DMS79 treated with DMSO at 0.1 percent for 48 hours (cell line): ENCODE measurements at places on chromosomes 4 and X.

- DNase-seq = no peak
Observed at GRCh38 chr4:5036239-5036638, 15.0 kb upstream of the STK32B start.

- DNase-seq = no peak
Observed at GRCh38 chr4:162891788-162892707, 274.6 kb downstream of the NAF1 start.

- no peak for DNase-seq
Observed at GRCh38 chr4:155950461-155950860, 3.2 kb downstream of the CTSO start.

GRCh38 chr4:176273736-176274135 is 4.7 kb upstream of the ASB5 start:
- DNase-seq = no peak

DNA sequence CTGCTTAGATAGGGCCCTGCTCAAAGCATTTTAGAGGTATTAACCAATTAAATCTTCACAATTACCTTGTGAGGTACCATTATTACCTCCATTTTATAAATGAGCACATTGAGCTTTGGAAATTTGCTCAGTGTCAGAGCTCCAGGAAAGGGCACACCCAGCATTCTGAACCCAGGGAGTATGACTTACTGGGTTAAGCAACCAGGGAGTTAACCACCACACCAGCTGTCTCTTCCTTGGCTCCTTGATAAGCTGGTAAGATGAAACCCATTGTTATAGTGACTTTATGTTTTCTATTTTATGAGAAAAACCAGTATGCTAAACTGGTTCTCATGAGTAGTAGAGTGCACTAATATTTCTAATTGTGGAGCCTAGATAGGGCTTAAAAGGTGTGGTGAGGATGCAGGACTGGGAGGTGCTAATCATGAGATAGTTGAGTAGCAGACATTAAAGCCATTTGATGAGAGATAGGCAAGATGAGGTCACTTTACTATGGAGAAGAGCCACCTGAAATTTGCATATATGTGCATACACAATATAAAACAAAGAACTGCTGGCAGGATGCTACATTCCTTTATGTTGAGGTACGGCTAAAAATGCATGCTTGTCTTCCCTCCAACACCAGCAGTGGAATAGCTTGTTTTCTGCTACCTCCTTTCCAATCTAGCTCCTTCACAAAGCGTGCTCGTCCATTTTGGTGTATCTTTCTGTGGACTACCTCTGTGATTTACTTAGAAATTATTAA is 556.1 kb downstream of the SPRY1 start:
- no peak for DNase-seq

DNA sequence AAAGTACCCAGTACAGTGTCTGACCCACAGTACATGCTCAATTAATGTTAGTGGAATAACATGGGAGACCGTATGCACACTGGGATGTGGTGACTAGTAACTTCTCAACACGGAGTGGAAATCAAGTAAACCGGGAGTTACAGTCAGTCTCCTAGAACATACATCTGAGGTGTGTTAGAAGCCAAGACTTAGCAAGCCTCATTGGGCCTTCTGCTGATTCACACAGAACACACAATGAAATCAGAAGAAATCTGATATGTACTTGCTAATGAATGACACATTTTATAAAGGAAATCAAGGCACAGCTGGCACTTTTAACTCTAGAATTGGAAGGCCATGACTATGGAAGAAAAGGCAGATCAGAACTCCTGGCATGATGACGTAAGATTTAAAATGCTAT is 13.0 kb downstream of the TRAPPC2 start:
- peak; percentile 66 for DNase-seq

DNA sequence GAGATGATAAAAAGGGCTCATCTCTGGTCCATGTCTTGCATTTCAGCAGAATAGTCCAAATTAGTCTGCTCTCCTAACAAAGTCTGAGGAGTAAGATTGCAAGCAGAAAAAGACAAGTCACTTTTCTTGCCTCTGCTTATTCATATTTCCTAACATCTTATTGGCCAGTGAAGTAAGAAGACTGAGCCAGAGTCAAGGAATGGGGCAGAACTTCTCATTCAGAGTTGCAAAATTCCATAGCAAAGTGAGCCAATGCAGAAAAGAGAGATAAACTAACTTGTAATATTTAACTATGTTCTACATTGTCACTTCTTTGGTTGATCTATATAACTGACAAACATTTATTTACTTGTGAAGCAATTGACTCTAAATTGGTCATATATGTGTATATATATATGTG is 2304.0 kb downstream of the ARAP2 start:
- no peak for DNase-seq

DNA sequence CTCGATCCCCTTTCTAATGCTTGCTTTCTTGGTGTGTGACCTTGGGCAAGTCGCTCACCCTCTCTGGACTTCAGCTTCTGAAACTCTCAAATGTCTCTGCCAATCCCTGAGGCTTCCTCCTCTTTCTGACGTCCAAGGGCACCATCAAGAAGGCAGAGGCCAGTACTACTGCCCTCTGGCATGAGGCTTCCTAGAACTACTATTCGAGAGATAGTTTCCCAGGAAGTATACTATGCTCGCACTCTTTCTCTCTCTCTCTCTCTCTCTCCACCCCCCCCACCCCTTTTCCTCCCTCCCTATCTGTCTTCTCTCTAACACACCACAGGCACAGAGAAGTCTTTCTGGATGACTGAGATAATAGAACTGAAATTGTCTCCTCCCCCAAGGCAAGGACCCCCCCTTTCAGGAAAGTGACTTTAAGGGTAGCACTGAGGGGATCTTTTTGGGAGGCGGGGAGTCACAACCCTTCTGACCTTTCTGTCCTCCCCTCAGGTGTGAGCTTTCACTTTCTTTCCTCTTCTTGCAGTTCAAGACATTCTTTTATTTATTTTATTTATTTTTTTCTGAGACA is 20.0 kb upstream of the BCOR start:
- DNase-seq = no peak

DNA sequence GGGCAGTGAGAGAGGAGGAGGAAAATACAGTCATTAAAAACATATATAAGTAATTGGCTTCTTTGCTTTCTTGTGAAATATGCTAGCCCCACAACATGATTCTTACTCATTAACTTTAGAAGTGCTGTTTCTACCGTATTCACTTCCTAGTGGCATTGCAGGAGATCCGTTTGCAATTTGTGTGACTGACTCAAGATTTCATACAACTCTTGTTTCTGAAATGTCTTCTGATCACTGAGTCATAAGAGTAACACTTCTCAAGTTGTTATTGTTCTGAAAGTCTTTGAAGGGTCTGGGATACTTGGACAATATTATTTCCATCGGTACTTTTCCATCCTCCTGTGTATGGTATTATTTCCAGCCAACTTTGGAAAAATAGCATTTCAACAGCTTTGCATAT is 310.8 kb downstream of the PACRGL start:
- no peak for DNase-seq

- DNase-seq = no peak
Observed at GRCh38 chr4:8409264-8410065, 31.1 kb downstream of the ACOX3 start.

DNA sequence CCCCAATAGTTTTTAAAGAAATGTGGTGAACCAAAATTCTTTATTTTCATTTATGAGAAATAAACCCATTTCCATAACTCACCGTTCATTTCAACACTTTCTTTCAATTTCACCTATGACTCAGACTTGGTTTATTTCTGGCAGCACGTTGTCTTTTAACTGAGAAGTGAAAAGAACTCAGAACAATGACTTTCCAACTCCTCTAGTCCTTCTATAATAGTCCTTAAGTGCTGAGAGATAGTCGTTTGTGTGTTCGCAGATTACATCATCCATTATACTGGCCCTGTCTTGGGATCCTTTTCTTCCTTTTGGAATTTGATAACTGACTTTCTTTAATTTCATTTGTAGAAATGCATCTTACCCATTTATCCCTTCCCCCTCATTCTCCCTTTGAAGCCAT is 113.6 kb downstream of the GLUD2 start:
- DNase-seq = no peak

GRCh38 chr4:28621591-28621990 is 1761.0 kb downstream of the STIM2 start:
- DNase-seq = no peak

GRCh38 chr4:154622598-154622997 is 10.1 kb upstream of the FGG start:
- no peak for DNase-seq

DNA sequence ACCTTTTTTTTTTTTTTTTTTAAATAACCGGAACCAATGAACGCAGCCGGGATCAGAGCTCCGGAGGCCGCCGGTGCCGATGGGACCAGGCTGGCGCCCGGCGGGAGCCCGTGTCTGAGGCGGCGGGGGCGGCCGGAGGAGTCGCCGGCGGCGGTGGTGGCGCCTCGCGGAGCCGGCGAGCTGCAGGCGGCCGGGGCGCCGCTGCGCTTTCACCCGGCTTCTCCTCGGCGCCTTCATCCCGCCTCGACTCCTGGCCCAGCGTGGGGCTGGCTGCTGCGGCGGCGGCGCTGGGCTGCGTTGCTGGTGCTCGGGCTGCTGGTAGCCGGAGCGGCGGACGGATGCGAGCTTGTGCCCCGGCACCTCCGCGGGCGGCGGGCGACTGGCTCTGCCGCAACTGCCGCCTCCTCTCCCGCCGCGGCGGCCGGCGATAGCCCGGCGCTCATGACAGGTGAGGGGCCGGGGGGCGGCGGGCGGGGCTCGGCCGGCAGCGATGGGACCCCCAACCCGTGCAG is 337 bp downstream of the STIM2 start:
- DNase-seq = no peak
